IMR-90 (cell line): ENCODE measurements at places on chromosomes 16 and 17. TPM values are rescaled to one million over a fixed set of nuclear protein-coding genes. Genes with fewer than 3 reads are reported as not detected.

NRN1L gene
- not detected in 2 replicates for total RNA-seq

PROCA1 gene
- total RNA-seq, result 0.28 and 0.36 TPM in 2 replicates

PABPN1L gene
- not detected in 2 replicates for total RNA-seq

CCDC144A gene
- 1.4 and 3.6 TPM in 2 replicates for total RNA-seq

TMEM238L gene
- not detected in 2 replicates for total RNA-seq

CALB2 gene
- 0.18 TPM in 1 of 2 replicates, not detected in the other for total RNA-seq

MT1G gene
- not detected in 2 replicates for total RNA-seq

PHF12 gene
- 25.6 and 26.7 TPM in 2 replicates for total RNA-seq

LPCAT2 gene
- 8.6 and 15.6 TPM in 2 replicates for total RNA-seq

ZFHX3 gene
- 1.4 and 2.2 TPM in 2 replicates for total RNA-seq

NPIPB9 gene
- total RNA-seq, result 0.56 TPM in 1 of 2 replicates, not detected in the other

TMC8 gene
- total RNA-seq, result not detected in 2 replicates

RAMP2 gene
- total RNA-seq, result 0.18 and 0.28 TPM in 2 replicates

- no peak for DNase-seq
- H3K27ac ChIP-seq, result no peak overlapping the region
- peaks cover 5% of the 10 kb centered on the region for H3K4me1 ChIP-seq
- no peak overlapping the region for H3K4me3 ChIP-seq
- peaks cover 16% of the 10 kb centered on the region for H3K36me3 ChIP-seq
- no peaks in the 10 kb centered on the region for H3K27me3 ChIP-seq
These were observed 2.0 kb downstream of the MARF1 start for GRCh38 chr16:15640966-15641365.

DNA sequence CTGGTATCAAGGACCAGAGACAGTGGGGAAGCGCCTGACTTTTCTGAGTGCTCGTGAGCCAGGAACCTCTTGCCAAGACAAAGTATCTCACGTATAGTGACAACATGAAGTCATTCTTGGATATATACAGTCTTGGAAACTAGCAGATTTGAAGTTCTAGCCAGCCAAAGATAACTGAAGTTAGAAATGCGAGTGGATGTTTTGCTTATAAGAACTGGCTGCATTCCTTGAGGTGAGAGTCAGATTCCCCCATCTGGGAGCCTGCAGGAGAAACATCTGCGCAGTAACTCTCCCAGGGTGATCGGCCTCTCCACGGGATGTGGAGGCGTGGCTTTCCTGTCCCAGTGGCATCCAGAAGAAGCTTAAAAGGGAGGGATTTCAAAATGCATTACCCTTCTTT is 89.8 kb downstream of the SHISA6 start:
- no peak overlapping the region for H3K27ac ChIP-seq
- H3K4me3 ChIP-seq, result no peak overlapping the region
- no peaks in the 10 kb centered on the region for H3K27me3 ChIP-seq
- peak; percentile 1 for DNase-seq
- H3K4me1 ChIP-seq, result no peaks in the 10 kb centered on the region
- no peaks in the 10 kb centered on the region for H3K36me3 ChIP-seq

DNA sequence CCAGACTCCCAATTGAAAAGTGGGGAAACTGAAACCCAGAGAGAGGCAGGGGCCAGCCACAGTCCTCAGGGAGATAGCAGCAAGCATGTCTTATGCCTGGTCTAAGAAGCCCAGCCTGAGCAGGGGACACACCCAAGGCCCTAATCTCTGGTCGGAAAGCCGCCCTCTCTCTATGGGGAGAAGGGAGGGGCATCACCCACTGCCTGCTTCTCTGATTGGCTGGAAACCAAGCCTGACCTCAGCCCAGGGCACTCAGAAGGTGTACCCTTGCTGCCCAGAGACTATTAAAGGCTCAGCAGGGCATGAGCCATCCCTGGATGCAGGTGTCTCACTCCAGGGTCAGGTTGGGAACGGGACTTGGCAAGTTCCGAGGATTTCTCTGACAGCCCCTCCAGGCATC is 5.7 kb upstream of the KRT13 start:
- no peaks in the 10 kb centered on the region for H3K36me3 ChIP-seq
- no peak for DNase-seq
- H3K27me3 ChIP-seq, result peaks cover 1% of the 10 kb centered on the region; the same call in 1 of the 2 replicates
- H3K4me1 ChIP-seq, result no peaks in the 10 kb centered on the region
- no peak overlapping the region for H3K27ac ChIP-seq
- H3K4me3 ChIP-seq, result no peak overlapping the region

DNA sequence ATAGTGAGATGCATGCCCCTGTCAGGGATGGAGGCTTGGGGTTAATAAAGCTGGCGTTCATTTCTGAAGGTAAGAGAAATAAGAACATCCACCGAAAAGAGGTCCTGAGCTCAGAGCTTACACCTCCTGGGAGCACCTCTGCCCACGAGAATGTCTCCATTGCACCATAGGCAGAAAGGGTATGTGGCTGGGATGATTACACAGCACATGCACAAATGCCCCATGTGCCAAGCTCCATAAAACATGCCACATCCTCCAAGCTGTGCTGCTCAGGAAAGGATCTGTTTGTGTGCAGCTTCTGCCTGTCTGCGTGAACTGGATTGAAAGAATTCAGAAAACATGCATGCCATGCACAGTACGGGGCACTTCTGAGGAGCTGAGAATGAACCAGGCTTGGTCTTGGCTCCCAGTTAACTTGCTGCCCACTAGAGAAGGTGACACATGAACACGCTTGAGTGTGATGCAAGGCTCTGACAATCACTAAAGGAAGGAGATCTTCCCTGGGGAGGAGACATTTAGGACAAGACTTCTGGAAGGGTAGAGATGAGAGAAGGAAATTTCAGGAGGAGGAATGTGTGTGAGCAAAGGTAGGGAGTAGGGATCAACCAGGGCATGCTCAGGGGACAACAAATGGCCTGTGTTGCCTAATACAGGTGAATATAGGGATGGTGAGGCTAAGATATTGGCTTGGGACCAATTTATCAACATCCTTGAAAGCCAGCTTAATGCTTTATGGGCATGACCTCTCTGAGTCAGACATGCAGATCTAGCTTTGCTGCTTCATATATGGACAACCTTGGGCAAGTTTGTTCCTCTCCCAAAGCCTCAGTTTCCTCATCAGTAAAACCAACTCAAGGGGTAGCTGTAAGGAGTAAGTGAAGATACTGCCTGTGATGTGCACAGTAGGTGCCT is 32.0 kb upstream of the SMPD3 start:
- no peaks in the 10 kb centered on the region for H3K4me1 ChIP-seq
- H3K27ac ChIP-seq, result no peak overlapping the region
- H3K4me3 ChIP-seq, result no peak overlapping the region

DNA sequence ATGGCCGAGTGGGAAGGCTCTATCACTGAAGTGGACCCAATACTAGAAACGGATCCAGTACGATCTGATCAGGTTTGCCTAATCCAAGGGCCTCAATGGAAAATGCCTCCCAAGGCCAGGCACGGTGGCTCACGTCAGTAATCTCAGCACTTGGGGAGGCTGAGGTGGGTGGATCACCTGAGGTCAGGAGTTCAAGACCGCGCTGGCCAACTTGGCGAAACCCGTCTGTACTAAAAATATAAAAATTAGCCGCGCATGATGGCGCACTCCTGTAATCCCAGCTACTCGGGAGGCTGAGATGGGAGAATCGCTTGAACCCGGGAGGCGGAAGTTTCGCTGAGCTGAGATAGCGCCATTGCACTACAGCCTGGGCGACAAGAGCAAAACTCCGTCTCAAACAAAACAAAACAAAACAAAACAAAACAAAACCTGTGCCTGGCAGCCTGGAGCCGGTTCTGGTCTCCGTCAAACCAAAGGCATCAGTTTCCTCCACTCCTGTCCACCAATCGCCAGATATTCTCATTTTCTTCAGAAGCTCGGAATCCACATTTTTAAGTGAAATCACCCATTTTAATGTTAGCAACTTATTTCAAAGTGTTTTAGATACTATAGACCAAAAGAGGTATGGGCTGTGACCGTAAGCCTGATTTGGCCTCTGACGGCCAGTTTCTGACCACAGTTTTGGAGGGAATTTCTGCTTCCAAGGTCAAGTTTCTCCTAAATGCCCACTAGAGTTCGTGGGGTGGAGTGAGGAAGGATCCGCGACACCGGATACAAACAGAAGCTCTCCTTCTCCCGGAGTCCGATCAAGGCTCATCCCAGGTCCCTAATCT is 664 bp downstream of the NQO1 start:
- no peak for DNase-seq
- H3K4me3 ChIP-seq, result peak overlapping the region; percentile 58
- H3K4me1 ChIP-seq, result peaks cover 8% of the 10 kb centered on the region; the same call in 1 of the 2 replicates
- H3K36me3 ChIP-seq, result peaks cover 6% of the 10 kb centered on the region
- no peaks in the 10 kb centered on the region for H3K27me3 ChIP-seq

GRCh38 chr17:60352071-60352470 is 39.9 kb downstream of the USP32 start:
- DNase-seq, result no peak
- no peaks in the 10 kb centered on the region for H3K27me3 ChIP-seq
- H3K4me1 ChIP-seq, result peaks cover 10% of the 10 kb centered on the region
- H3K36me3 ChIP-seq, result no peaks in the 10 kb centered on the region
- H3K27ac ChIP-seq, result no peak overlapping the region

DNA sequence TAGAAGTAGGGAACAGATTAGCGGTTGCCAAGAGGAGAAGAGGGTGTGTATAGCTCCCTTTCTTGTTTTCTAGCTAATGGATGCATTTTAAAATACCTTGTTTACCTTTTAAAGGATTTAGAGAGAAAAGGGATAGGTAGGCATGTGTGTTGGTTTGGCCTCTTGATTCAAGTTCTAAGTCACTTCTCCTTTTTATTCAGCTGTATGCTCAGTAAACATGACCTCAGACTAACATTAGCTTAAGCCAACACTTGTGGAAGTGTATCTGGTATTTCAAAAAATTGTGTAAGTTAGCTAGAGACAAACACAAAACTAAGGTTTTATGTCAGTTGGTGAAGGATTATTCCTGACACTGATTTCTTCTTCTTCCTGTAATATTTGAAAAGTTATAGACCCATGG is 204.1 kb upstream of the NOG start:
- no peak for DNase-seq
- no peaks in the 10 kb centered on the region for H3K36me3 ChIP-seq
- no peaks in the 10 kb centered on the region for H3K4me1 ChIP-seq
- H3K27ac ChIP-seq, result no peak overlapping the region
- H3K4me3 ChIP-seq, result no peak overlapping the region

DNA sequence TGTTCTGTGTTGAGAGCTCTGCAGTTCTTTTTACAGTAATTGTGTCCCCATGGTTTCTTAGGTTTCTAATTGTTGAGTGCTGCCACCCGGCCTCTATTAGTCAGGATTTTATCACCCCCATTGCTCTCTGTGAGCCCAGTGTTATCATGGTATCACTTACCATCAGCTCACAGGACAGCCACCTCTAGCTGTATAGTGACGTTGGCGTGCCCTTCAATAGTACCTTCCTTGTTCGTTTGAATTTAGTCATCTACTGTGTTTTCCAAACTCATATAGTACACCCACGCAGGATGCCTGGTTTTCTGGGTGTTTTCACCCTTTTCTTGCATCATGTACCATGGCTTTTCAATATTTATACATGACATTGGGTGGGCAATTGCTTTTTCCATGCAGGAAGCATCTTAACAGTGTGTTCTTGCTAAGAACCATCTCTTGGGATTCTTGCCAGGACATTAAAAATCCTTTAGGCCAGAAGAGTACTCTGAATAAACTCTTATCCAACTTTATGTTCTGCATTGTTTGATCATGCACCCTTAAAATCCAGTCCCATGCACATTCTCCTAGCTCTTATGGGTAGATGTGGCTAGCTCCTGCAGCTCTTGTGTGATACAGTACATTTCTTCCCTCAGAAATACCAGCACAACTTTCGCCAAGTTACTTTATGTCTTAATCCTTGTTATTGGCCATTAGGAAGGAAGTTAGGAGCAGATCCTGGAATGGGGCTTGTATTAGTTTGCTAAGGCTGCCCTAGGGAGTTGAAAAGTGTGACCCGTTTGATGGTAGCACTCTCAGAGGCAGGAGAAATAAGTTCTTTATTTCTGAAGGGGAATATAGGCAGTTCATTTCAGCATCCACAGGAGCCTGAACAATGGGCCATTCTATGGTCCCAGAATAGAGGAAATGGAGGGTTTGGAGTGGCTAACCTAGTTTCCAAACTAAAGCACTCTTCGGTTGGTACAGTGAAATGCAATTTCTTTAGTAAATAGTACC is 11.3 kb upstream of the ABCA10 start:
- no peak overlapping the region for H3K4me3 ChIP-seq
- H3K27ac ChIP-seq, result no peak overlapping the region
- no peak for DNase-seq
- no peaks in the 10 kb centered on the region for H3K36me3 ChIP-seq

- H3K4me3 ChIP-seq, result no peak overlapping the region
- no peak for DNase-seq
- H3K36me3 ChIP-seq, result peaks cover 5% of the 10 kb centered on the region; the same call in 1 of the 2 replicates
- no peaks in the 10 kb centered on the region for H3K4me1 ChIP-seq
- no peak overlapping the region for H3K27ac ChIP-seq
These were observed 14.9 kb downstream of the CEP131 start for GRCh38 chr17:81207610-81208581.

GRCh38 chr17:81247339-81247990 is 8.3 kb downstream of the NDUFAF8 start:
- peaks cover 7% of the 10 kb centered on the region for H3K4me1 ChIP-seq
- DNase-seq, result no peak
- H3K27me3 ChIP-seq, result no peaks in the 10 kb centered on the region
- H3K36me3 ChIP-seq, result peaks cover 30% of the 10 kb centered on the region

- peak overlapping the region; percentile 80 for H3K4me3 ChIP-seq
- H3K27ac ChIP-seq, result no peak overlapping the region
- H3K4me1 ChIP-seq, result peaks cover 8% of the 10 kb centered on the region; the same call in 1 of the 2 replicates
- H3K27me3 ChIP-seq, result no peaks in the 10 kb centered on the region
- no peak for DNase-seq
- peaks cover 24% of the 10 kb centered on the region for H3K36me3 ChIP-seq
These were observed 1.3 kb downstream of the PSMD3 start for GRCh38 chr17:39981766-39982375.

DNA sequence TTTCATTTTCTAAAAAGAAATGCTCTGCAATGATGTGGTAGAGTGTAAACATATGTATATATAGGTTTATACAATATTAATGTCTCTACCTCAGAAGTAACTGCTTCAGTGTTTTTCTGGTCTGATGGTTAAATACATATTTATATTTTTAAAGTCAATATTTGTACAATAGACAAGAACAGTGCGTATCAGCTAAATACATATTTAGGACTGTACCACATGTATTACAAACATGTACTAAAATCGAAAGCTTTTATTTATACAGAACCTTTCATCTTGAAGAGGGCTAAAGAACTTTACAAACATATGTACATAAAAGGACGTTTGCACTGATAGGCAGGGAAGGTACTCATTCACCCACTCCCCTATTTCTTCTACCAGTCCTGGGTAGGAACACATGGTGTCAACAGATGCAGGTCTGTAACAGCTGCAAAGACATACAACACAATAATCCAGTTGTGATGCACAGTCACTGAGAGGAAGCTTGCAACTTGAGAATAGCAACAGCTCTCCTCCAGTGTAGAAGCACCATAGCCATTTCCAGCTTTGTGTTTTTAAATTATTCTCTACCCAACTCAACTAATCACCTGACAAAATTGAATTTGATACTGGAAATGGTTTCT is 206.9 kb upstream of the C17orf78 start:
- DNase-seq, result no peak
- no peaks in the 10 kb centered on the region for H3K36me3 ChIP-seq
- H3K4me3 ChIP-seq, result no peak overlapping the region

GRCh38 chr16:67862623-67863583 is 9.9 kb upstream of the EDC4 start:
- peaks cover 26% of the 10 kb centered on the region for H3K36me3 ChIP-seq
- H3K4me1 ChIP-seq, result peaks cover 20% of the 10 kb centered on the region
- H3K4me3 ChIP-seq, result no peak overlapping the region
- peak; percentile 45 for DNase-seq
